ENCODE measurements at places on chromosomes 7 and 10. TPM values are rescaled to one million over a fixed set of nuclear protein-coding genes. Genes with fewer than 3 reads are reported as not detected.

DNA sequence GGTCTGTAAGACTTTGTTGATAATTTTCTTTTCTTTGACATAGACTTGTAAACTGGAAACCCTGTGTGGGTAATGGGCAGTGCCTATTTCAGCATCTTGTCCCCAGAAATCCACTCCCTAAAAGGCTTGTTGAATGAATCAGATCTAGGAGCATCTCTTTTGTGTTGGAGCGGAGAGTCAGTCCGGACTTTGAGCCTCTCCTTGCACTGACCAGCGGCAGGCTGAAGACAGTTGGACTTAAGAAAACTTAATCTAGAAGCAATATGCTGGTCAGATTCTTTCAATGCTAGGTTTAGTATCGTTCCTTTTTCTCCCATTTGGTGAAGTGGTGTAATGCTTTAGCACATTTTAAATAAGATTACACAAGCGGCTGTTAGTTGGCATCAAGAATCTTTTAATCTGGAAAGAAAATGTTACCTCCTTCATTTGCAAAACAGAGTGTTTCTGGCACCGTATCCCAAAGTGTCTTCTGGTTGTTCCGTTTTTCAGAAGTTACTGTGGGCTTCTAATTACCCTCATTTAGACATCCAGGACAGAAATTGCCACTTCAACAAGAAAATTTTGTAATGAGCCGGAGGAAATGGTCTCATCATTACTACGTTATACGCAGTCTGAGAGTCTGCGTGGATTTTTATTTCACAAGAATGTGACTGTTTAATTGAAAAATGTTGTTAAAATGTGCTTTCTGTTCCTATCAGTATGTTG lies 74.7 kb downstream of the CUX1 start:
- H3K27ac ChIP-seq: no peak overlapping the region
- H3K36me3 ChIP-seq: no peaks in the 10 kb centered on the region
- no peak overlapping the region for H3K4me3 ChIP-seq
- H3K27me3 ChIP-seq: no peaks in the 10 kb centered on the region
- DNase-seq: no peak
- H3K4me1 ChIP-seq: peaks cover 41% of the 10 kb centered on the region

DNA sequence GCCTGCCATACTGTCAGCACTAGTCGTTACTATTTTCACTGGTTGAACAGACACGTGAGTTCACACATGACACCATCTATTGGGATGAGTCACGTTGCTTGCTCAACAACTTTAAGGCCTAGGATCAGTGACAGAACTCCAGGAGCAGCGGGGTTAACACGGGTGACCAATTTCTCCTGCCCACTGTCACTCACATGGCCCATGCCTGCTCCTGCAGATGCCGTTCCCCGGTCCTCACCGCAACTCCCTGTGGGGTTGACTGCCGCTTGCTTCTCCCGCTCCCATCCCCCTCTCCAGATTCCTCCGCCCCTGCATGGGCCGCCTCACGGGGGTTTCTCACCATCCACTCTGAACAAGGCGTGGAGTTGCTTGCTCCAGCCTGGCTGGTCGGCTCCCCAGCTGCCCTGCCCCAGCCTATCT lies 128.2 kb downstream of the TAX1BP1 start:
- no peaks in the 10 kb centered on the region for H3K4me1 ChIP-seq
- no peak overlapping the region for H3K27ac ChIP-seq
- no peak for DNase-seq
- no peak overlapping the region for H3K4me3 ChIP-seq

- H3K27ac ChIP-seq: no peak overlapping the region
- no peak for DNase-seq
- no peaks in the 10 kb centered on the region for H3K27me3 ChIP-seq
- no peak overlapping the region for H3K4me3 ChIP-seq
- no peaks in the 10 kb centered on the region for H3K4me1 ChIP-seq
- H3K36me3 ChIP-seq: no peaks in the 10 kb centered on the region
Measured at GRCh38 chr7:101778026-101778580, 39.3 kb upstream of the CUX1 start.

- no peaks in the 10 kb centered on the region for H3K27me3 ChIP-seq
- no peak overlapping the region for H3K27ac ChIP-seq
- H3K4me1 ChIP-seq: no peaks in the 10 kb centered on the region
- no peaks in the 10 kb centered on the region for H3K36me3 ChIP-seq
Measured at GRCh38 chr10:98453729-98454128, 7.0 kb upstream of the HPS1 start.

- no peak overlapping the region for H3K27ac ChIP-seq
- H3K36me3 ChIP-seq: no peaks in the 10 kb centered on the region
- H3K4me3 ChIP-seq: no peak overlapping the region
- H3K27me3 ChIP-seq: no peaks in the 10 kb centered on the region
- DNase-seq: no peak
Measured at GRCh38 chr7:87574630-87575029, 26.1 kb downstream of the ABCB1 start.

- H3K36me3 ChIP-seq: no peaks in the 10 kb centered on the region
- H3K27me3 ChIP-seq: no peaks in the 10 kb centered on the region
- no peak overlapping the region for H3K27ac ChIP-seq
- H3K4me1 ChIP-seq: no peaks in the 10 kb centered on the region
- no peak for DNase-seq
- H3K4me3 ChIP-seq: no peak overlapping the region
Measured at GRCh38 chr10:108060246-108060645, 895.7 kb upstream of the SORCS1 start.

DNA sequence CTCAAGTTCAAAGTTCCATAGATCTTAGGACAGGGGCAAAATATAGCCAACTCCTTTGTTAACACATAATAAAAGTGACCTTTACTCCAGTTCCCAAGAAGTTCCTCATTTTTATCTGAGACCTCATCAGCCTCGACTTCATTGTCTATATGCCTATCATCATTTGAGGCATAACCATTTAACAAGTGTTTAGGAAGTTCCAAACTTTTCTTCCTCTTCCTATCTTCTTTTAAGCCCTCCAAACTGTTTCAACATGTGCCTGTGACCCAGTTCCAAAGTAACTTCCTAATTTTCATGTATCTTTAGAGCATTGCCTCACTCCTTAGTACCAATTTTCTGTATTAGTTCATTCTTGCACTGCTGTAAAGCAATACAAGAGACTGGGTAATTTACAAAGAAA lies 569.1 kb downstream of the ANKRD7 start:
- DNase-seq: no peak
- H3K27me3 ChIP-seq: no peaks in the 10 kb centered on the region
- no peaks in the 10 kb centered on the region for H3K4me1 ChIP-seq

GRCh38 chr7:93092757-93093370 lies 24.9 kb downstream of the SAMD9 start:
- no peak for DNase-seq
- H3K27me3 ChIP-seq: no peaks in the 10 kb centered on the region
- H3K27ac ChIP-seq: no peak overlapping the region
- H3K36me3 ChIP-seq: no peaks in the 10 kb centered on the region
- H3K4me3 ChIP-seq: no peak overlapping the region
- no peaks in the 10 kb centered on the region for H3K4me1 ChIP-seq

DNA sequence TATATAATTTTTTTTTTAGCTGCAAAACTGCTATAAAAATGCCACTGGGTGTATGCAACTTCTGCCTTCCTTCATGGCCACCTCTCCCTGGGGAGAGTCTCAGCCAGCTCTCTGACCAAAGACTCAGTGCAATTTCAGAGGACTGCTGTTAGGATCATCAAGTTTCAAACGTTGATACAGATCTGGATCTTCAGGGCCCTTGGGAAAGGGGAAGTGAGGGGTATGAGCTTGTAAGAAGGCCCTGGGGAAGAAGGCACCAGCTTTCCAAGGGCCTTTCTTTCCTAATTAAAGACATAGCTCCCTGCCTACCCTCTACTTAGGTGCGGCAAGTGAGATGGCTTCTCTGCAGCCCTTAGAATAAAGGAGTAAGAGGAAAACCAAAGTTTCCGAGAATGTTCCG lies 130.4 kb downstream of the CUL2 start:
- no peaks in the 10 kb centered on the region for H3K4me1 ChIP-seq
- DNase-seq: no peak

DNA sequence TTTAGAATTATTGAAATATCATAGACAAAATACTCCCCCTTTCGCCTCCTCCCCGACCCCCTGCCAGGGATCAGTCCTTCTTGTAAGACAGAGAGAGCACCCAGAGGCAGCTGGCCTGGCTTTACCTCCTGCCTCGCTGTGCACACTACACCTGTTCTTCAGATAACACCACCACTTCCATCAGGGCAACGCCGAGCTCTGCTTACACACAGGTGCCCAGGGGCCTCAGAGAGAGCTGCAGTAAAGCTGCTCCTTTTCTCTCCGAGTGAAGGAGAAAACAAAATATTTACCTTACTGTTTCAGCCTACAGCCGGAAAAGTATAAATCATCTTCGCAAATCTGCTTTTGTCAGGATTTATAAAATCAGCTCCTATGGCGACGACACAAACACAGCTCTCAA lies 80.7 kb downstream of the HIPK2 start:
- DNase-seq: no peak
- H3K27me3 ChIP-seq: no peaks in the 10 kb centered on the region
- H3K4me3 ChIP-seq: no peak overlapping the region
- no peaks in the 10 kb centered on the region for H3K4me1 ChIP-seq
- H3K27ac ChIP-seq: no peak overlapping the region

GRCh38 chr7:105958012-105958411 lies 5.1 kb upstream of the CDHR3 start:
- H3K27me3 ChIP-seq: no peaks in the 10 kb centered on the region
- peaks cover 8% of the 10 kb centered on the region for H3K4me1 ChIP-seq
- H3K36me3 ChIP-seq: no peaks in the 10 kb centered on the region
- no peak overlapping the region for H3K27ac ChIP-seq

DNA sequence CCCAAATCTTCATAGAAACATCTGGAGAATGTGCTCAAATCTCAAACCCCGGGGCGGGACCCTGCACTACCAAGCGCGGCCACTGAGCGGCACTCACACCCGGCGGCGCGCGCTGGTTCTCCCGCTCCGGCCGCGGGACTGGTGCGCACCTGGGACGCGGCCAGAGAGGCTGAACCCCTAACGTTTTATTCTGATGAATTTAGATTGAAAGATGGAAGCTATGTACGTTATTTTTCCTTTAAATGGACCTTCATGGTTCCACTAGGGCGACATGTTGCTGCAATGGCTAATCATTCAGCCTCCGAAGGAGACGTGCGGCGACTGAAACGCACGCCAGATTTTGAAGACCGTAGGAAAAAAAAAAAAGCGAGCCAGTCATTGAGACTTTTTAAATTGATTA lies 107.0 kb upstream of the INSIG1 start:
- H3K27ac ChIP-seq: no peak overlapping the region
- no peaks in the 10 kb centered on the region for H3K36me3 ChIP-seq
- DNase-seq: no peak
- H3K27me3 ChIP-seq: no peaks in the 10 kb centered on the region
- H3K4me1 ChIP-seq: no peaks in the 10 kb centered on the region

DNA sequence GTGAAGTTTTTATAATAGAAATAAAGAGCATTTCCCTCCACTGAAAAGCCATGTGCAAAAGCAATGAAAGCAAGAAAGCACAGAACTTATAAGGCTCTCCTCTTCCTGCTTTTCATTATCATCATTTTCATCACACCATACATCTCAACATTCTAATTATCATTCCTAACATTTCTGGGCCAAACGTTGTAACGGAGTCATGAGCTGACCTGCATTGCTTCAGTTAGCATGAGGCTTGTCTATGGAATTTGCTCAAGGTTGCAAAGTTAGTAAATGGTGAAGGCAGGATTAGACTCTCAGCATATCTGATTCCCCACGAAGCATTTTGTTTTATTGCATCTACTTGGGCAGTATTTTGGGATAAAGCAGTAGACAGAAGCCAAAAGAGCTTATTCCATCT lies 11.4 kb downstream of the SCIN start:
- no peak overlapping the region for H3K4me3 ChIP-seq
- H3K27ac ChIP-seq: no peak overlapping the region
- H3K27me3 ChIP-seq: no peaks in the 10 kb centered on the region
- no peaks in the 10 kb centered on the region for H3K36me3 ChIP-seq
- H3K4me1 ChIP-seq: no peaks in the 10 kb centered on the region
- DNase-seq: no peak

- H3K27ac ChIP-seq: peak overlapping the region; percentile 42
- no peaks in the 10 kb centered on the region for H3K36me3 ChIP-seq
- DNase-seq: peak; percentile 63
- H3K4me3 ChIP-seq: no peak overlapping the region
- no peaks in the 10 kb centered on the region for H3K27me3 ChIP-seq
Measured at GRCh38 chr10:110634527-110635209, 9.5 kb upstream of the RBM20 start.

DNA sequence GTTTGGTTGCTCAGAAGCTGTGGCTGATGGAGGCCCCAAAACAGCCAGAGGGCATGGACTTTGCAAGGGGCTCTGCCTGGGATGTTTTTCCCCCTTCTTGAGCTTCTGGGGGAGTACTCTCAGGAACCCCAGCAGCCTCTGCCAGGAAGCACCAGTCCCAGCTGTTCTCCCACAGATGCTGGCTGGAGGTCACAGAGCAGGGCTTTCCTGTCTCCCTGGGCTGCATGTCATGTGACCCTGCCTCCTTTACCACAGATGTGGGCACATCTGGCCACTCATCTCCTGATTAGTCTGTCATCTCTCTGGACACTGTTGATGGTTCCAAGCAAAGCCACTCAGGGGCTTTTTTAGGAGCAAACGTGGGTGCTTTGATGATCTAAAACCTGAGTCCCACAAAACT lies 136.7 kb downstream of the NEURL1 start:
- H3K36me3 ChIP-seq: peaks cover 11% of the 10 kb centered on the region
- no peak overlapping the region for H3K27ac ChIP-seq
- no peaks in the 10 kb centered on the region for H3K27me3 ChIP-seq
- H3K4me1 ChIP-seq: peaks cover 12% of the 10 kb centered on the region
- DNase-seq: peak; percentile 58

- no peaks in the 10 kb centered on the region for H3K4me1 ChIP-seq
- DNase-seq: no peak
- H3K36me3 ChIP-seq: no peaks in the 10 kb centered on the region
- H3K4me3 ChIP-seq: no peak overlapping the region
- H3K27ac ChIP-seq: no peak overlapping the region
Measured at GRCh38 chr10:46040004-46040403, 6.1 kb downstream of the MSMB start.

DNA sequence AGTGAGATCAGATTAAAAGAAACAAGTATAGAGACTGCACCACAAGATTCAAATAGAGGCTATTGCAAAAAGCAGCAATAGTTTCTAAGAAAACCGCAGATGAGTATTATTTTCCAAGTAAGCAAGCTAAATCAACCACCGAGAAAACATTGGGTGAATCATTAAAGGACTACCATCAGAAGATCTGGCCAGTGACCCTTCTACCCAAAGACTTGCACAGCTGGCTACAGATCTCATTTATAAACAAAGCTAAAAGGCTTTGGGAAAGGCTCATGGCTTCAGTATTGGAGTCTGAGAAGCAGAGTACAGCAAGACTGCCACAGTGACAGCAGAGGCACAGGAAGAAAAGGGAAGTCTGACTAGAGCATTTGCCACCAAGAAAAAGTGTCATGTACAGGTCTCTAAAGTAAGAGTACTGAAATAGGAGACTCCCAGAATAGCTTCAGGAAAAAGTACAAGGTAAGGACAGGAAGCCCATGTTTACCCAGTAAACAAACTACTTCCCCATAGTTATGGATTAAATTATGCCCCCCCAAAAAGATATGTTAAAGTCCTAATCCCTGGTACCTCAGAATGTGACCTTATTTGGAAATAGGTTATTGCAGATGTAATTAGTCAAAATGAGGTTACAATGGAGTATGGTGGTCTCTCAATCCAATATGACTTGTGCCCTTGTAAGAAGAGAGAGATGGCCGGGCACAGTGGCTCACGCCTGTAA lies 19.0 kb downstream of the STEAP1 start:
- DNase-seq: no peak
- H3K27ac ChIP-seq: no peak overlapping the region
- no peaks in the 10 kb centered on the region for H3K4me1 ChIP-seq
- no peaks in the 10 kb centered on the region for H3K27me3 ChIP-seq

FZD1 gene
- 20.5 TPM for total RNA-seq

FANK1 gene
- total RNA-seq: 1.5 TPM

IKZF1 gene
- 5.5 TPM for total RNA-seq

BAG3 gene
- total RNA-seq: 36.0 TPM

ANKRD1 gene
- total RNA-seq: not detected

AS3MT gene
- total RNA-seq: 7.9 TPM

PRSS1 gene
- total RNA-seq: not detected

CALML5 gene
- not detected for total RNA-seq

All from sigmoid colon (tissue), 7 donors.